ENCODE measurements at places on chromosomes 6 and 20. TPM values are rescaled to one million over a fixed set of nuclear protein-coding genes. Genes with fewer than 3 reads are reported as not detected.

DNA sequence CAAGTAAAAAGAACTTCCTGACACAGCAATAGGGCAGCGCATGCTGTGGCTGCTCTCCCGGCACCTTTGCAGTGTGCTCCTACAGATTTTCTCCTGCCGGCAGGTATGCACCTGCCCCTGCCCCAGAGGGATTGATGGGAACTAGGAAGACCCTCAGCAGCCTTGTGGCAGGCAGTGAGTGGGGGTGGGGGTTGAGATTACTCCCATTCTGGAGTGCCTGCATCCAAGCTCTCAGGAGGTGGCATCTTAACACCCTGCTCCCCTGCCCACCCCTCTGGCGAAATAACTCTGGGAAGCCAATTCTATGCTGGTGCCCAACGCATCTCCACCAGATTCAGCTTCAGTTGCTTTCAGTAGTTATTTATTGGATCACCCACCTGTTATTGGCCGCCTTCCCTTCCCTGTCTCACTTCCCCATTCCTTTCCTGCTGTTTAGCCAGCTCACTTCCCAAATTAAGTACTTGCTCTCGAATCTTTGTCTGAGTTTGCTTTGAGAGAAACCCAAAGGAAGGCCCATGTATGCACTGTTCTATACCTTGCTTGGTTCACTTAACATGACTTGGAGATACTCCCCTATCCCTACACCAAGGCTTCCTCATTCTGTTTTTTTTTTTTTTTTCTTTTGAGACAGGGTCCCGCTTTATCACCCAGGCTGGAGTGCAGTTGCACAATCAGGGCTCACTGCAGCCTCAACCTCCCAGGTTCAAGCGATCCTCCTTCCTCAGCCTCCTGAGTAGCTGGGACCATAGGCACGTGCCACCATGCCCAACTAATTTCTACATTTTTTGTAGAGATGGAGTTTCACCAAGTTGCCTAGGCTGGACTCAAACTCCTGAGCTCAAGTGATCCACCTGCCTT, 29.3 kb upstream of the SLC23A2 start:
- no peak for DNase-seq

GRCh38 chr20:16864069-16864468, 115.9 kb downstream of the OTOR start:
- DNase-seq, result no peak

DNA sequence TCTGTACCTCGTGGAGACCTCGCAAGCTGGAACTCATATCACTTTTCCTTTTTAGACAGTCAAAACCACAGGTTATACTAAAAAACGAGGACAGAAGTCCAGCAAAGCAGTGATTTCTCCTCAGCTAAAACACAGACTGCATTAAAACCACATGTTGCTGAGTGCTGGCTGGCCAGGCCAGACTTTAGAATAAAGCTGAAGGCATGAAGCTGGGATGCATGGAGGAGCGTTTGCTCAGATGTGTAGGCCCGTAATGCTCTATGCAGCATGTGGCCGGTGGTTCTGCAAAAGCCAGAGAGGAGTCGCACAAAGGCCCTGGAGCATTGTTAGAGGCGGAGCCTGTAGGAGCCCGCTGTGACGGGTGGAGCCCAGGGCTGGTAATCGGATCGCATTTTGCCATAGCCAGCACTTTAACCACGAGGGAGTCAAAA, 83.6 kb downstream of the SMOC2 start:
- DNase-seq, result no peak

Gene MGME1
- 15.8 TPM for total RNA-seq

- no peak for DNase-seq
Observed at GRCh38 chr6:107822176-107823046, 1.7 kb downstream of the SCML4 start.

Gene POU5F1
- total RNA-seq, result 1.0 TPM

Gene ZNF322
- total RNA-seq, result 17.8 TPM

DNA sequence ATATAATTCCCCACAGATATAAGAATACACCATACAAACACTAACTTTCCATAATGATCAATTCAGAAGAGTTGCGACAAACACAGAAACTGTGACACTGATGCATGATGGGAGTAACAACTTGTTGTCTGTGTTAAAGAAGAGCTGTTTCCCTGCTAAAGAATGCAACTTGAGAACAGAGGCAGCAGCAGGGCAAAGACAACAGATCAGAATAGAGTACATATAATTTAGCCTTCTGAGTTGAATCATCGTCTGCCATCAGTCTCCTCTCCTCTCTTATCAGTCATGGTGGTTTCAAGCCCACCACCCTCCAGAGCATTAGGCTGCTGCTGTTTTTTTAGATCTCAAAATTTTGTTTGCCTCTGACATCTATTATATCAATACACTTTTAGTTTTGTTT, 280.4 kb downstream of the UBE3D start:
- no peak for DNase-seq

Measured in mammary epithelial cell (primary cell).